ENCODE measurements at places on chromosomes 6 and 20.

DNA sequence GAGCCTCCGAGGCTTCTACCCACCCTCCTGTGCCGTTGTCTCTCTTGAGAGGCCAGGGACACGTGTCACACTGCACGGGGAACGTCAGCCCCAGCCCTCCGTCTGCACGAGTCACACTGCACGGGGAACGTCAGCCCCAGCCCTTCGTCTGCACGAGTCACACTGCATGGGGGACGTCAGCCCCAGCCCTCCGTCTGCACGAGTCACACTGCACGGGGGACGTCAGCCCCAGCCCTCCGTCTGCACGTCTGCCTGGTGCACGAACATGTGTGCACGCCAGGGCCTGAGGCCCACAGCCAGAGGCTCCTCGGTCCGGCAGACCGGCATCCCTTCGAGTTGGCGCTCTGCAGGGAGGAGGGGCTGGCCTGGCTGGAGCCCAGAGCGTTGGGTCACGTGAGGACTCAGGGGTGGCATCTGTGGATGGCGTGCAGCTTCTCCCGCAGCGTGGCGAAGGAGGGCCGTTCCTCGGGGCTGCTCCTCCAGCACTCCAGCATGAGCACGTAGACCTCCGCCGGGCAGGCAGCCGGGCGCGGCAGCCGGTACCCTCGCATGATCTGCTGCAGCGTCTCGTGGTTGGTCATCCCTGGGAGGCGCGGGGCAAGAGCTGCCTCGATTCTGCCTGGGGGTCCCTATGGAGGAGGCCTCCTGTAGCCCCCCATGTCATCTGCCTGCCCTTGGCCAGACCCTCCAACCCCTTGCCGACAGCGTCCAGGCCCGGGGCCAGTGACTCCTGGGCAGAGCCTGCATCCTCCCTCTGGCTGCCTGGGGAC is 3.4 kb upstream of the PTK6 start:
- no peak for DNase-seq

- no peak for DNase-seq
These were observed 146.9 kb downstream of the MACROD2 start for GRCh38 chr20:14142171-14142570.

GRCh38 chr6:161374971-161375873 is 101.4 kb upstream of the AGPAT4 start:
- DNase-seq, result no peak

- no peak for DNase-seq
These were observed 5.2 kb downstream of the DLGAP4 start for GRCh38 chr20:36311141-36311853.

GRCh38 chr6:37309046-37309445 is 44.7 kb upstream of the RNF8 start:
- DNase-seq, result no peak

DNA sequence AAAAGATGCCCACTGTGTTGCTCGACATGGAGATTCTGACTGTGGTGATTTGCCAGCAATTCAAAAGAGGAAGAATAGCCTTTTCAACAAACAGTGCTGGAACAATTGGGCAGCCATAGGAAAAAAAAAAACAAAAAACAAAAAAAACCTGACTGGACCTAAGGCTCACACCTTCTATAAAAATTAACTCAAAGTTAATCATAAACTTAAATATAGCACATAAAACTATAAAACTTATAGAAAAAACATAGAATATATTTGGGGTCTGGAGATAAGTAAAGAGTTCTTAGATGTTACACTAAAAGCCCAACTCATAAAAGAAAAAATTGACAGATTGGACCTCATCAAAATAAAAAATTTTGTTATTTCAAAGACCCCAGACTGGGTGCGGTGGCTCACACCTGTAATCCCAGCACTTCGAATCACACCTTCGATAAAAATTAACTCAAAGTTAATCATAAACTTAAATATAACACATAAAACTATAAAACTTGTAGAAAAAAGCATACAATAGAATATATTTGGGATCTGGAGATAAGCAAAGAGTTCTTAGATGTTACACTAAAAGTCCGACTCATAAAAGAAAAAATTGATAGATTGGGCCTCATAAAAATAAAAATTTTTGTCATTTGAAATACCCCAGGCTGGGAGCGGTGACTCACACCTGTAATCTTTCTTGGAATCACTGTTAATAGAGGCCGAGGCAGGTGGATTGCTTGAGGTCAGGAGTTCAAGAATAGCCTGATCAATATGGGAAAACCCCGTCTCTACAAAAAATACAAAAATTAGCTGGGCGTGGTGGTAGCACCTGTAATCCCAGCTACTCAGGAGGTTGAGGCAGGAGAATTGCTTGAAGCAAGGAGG is 115.6 kb upstream of the FAM83B start:
- DNase-seq, result no peak

DNA sequence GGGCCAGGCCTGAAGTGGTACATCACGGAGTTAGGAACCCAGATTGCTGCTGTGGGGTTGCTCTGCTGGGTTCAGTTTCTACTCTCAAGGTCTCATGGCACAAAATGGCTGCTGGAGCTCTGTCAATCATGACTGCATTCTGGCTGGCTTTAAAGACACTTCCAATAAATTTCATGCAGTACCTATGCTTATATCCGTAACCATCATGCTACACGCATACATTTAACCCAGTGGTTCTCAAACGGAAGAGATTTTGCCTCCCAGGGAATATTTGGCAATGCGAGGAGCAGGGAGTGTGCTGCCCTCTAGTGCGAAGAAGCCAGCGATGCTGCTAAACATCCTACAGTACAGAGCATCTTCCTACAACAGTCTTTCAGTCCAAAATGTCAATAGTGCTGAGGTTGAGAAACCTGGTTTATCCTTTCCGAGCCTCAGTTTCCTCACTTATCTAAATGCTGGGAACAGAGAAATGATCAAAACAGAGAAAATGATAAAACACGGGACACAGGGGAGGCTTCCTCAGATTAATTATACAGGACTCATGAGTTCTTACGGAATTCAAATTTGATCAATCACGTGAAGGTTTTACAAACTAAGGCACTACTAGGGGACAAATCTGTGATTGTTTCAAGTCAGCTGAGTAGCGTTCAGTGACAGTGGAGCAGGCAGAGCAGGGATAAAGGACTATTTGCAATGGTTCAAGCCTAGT is 9.6 kb upstream of the SLC2A10 start:
- no peak for DNase-seq

- DNase-seq, result no peak
These were observed 126.5 kb downstream of the ZFAND3 start for GRCh38 chr6:37946057-37946456.

DNA sequence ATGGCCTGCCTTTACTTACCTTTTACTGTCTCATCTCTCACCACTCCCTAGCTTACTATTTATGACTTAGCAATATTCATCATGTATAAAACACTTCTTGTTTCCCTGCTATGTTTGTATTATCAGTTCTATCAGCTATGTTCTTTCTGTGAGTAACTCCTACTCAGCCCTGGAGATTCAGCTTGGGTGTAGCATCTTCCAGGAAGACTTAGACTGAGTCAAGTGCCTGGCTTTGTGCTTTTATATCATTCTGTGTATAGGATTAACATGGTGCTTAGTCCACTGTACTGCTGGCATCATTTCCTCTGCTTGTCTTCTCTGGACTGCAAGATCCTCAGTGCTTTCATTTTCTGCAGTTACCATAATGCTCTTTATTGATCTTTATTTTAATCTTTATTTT is 257.8 kb downstream of the BTBD3 start:
- DNase-seq, result no peak

GRCh38 chr6:88119769-88120168 is 46.4 kb downstream of the CNR1 start:
- no peak for DNase-seq

- no peak for DNase-seq
These were observed 115.2 kb upstream of the GLP1R start for GRCh38 chr6:38933426-38933825.

DNA sequence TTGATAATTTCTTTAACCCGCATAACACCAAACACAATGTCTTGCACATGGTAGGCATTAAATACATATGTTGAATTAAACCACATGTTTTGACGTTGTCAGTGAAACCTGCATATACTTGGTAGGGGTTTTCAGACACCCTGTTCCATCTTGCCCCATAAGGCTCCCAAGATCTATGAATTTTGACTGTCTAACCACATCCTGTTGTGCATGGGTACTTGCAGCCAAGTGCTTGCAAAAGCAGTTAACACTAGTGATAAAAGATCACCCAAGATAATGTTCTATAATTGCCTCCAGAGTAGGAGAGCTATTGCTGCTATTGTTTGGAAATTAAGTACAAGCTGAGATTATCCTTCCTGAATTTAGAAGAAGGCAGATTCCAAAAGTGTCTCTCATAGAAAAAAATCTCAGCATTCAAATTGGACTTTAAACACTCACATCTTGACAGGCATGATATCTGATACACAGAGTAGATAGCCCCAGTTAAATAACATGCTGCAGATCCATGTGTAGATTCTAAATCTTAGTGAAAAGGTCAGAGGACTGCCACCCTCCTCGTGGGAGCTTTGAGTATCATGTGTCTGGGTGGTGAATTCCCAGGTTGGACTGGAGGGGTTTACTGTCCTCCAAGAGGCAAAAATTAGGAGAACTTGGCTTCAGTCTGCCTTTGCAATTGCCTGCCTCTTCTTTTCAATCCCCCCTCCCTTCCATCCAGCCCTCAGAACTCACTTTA is 25.8 kb upstream of the CCN6 start:
- no peak for DNase-seq

- DNase-seq, result no peak
These were observed 24.9 kb downstream of the FYN start for GRCh38 chr6:111848262-111848812.

GRCh38 chr20:31593221-31594001 is 11.7 kb upstream of the ID1 start:
- no peak for DNase-seq

- no peak for DNase-seq
These were observed 156.2 kb downstream of the CDC5L start for GRCh38 chr6:44543664-44544063.

DNA sequence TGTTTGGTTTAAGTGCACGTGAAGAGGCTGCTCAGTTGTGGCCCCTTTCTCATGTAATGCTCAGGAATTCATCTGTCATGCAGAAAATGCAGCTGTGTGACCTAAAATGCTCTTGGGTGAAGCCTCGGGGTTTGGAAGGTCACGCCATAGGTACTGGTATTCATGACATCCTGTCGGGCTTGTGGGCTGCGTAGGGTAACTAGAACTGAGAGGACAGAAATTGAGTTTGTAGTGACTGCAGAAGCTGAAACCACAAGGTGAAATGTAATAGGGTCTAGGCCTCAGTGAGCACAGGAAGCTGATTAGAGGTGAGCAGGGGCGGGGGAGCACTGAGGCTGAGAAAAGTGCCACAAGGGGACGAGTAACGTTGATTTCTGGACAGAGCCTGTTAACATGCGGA is 128.8 kb downstream of the SOBP start:
- DNase-seq, result no peak

DNA sequence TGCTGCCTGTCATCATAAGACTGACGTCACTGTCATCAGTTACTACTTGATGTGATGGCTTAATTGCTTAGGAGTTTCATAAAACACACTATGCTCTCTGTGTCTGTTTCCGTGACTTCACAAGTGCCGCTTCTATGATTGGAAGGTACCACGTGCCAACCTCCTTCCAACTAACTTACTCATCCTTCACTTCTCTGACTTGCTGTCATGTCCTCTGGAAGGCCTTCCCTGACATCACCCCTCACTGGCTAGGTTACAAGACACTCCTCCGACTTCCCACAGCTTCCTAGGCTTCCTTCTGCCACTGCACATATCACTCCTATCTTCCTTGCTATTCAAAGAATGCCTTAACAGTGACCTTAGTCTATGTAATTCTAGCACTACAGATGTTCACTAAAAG is 20.4 kb downstream of the SERINC3 start:
- DNase-seq, result no peak

DNA sequence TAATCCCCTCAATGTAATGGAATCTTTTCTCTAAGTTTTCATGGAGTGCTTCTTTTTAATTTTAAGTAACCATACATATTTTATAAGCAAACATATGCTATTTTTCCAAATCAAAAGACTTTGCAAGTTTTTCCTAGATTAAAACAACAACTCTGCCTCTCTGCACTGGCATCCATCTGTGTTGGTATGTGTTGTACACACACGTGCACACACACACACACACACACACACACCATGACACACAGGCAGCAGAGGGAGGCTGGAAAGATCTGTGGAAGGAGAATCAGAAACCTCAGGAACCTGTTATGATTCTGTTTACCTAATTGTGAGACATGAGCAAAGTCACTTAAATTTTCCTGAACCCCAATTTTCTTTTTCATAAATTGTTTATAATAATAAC is 295.0 kb upstream of the PRDM1 start:
- DNase-seq, result no peak

DNA sequence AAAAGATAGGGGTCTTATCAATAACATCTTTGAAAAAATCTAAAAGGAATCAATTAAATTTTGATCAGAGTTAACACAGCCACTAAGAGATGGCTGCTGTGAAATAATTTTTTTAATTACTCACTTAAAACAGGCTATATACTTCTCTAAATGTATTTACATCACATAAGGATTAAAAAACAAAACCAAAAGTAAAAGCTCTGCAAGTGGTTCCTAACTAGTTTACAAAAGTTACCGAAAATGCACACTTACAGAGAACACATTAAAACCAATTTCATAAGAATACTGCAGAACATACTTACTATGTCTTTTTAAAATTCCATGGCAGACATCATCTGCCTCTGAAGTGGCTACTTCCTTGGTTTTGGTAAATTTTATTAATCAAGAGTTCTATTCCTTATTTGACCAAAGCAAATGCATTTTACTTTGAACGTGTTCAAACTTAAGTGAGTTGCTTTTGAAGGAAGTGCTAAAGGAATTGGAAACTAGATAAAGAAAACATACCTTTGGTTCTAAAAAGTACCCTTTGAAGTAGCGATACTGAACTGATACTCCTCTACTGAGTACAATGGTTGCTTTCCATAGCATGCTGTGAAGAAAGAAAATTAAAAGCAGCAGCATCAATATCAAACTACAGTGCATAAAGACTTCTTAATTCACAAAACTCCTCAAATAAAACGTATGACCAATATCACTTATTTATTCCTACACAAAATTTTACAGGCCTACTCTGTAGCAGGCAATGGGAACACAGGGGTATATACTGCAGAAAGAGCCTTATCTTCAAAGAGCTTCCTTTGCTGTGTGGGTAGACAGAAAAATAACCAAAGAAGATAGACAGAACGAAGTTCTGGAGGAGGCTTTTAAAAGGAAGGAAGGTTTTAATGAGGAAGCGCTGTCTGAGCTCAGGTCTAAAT is 157.1 kb upstream of the SHLD1 start:
- no peak for DNase-seq

DNA sequence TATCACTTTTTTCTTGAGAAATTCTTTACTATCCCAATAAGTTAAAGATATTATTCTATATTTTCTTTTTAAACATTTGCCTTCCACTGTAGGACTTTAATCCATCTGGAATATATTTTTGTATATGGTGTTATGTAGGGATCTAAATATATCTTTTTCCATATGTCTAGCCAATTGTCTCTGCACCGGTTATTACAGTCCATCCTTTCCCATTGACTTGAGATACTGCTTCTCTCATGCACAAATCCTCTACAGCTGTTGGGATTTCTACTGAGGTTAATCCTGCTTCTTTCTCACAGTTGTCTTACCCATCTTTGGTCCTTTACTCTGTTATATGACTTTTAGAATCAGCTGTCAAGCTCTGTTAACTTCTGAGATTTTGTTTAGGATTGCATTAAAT is 483.8 kb upstream of the CDH4 start:
- DNase-seq, result no peak

Data from stimulated activated CD4-positive, alpha-beta T cell treated with anti-CD3 and anti-CD28 coated beads, TNF-alpha, amount 100 ng/mL, for 1 hour (primary cell).